ENCODE measurements at places on chromosomes 5 and 9.

DNA sequence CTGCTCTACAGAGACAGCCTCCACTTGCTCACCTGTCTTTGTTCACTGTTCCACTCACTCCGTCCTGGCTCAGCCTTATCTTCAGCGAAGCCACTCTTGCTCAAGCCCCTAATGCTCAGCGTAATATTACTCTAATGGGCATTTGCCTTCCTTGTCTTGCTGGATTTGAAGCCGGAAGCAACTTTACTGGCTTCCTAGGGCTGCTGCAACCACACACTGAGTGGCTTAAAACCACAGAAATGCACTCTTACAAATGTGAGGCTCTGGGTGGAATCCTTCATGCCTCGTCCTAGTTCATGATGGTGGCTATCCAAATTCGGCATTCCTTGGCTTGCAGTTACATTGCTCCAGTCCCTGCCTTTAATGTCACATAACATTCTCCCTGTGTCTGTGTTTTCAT lies 85.5 kb upstream of the MARCHF11 start:
- no peak for DNase-seq

GRCh38 chr5:55665065-55665464 lies 47.1 kb downstream of the SLC38A9 start:
- no peak for DNase-seq

GRCh38 chr9:127393645-127394044 lies 3.3 kb upstream of the SLC2A8 start:
- DNase-seq, result no peak

GRCh38 chr5:172010278-172010677 lies 3.8 kb upstream of the FBXW11 start:
- no peak for DNase-seq

DNA sequence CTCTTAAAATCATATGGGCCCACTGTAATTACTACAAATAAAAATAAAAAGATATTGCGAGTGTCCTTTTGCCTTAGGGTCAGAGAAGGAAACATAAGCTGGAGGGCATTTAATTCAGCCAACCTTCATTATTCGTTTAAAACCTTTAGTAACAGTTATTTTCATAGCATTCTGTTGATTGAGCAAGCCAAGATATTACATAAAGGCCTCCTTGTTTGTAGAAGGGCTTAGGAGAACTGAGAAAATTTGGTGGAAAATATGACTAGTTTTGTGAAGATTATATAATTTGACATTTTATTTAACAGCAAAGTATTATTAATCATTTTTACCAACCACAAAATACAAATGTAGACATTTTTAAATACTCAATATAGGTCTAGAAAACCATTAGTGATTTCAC lies 62.2 kb downstream of the COX7C start:
- no peak for DNase-seq
